ENCODE measurements at places on chromosomes 2 and 18.

GRCh38 chr2:223055140-223055539 is 3.1 kb downstream of the KCNE4 start:
- DNase-seq, result no peak

GRCh38 chr18:13440277-13441248 is 222.0 kb downstream of the LDLRAD4 start:
- no peak for DNase-seq

GRCh38 chr2:48712151-48712550 is 43.4 kb downstream of the LHCGR start:
- no peak for DNase-seq

DNA sequence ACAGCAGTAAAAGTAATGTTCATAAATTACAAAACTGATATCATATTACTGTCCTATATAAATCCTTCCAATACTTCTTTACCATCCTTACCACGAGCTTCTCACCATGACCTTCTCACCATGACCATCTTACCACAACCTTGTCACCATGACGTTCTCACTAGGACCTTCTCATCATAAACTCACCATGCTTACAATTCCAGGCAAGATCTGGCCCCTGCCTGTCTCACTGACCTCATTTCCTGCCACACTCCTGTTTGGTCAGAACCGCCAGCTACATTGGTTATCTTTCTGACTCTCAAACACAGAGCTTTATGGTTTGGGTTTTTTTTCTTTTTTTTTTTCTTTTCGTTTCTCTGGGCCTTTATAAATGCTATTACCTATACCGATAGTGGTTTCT is 827.6 kb downstream of the RNF144A start:
- no peak for DNase-seq

DNA sequence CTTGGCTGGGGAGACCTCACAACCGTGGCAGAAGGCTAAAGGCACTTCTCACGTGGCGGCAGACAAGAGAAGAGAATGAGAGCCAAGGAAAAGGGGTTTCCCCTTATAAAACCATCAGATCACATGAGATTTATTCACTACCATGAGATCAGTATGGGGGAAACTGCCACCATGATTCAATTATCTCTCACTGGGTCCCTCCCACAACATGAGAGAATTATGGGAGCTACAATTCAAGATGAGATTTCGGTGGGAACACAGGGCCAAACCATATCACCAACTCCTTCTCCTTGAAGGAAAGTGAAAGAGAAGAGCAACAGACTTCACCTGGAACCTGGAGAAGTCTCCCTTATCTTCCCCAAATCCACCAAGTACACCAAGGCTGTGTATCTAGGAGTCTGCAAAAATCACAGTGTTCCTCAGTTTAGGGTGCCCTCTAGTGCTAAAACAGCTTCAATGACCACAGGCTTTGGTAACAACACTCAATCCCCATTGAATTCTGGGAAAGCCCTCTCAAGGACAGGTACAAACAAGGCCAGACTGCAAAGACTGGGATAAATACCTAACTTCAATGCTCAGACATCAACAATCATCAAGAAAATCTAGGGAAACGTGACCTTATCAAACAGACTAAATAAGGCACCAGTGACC is 148.8 kb upstream of the SRD5A2 start:
- DNase-seq, result no peak

DNA sequence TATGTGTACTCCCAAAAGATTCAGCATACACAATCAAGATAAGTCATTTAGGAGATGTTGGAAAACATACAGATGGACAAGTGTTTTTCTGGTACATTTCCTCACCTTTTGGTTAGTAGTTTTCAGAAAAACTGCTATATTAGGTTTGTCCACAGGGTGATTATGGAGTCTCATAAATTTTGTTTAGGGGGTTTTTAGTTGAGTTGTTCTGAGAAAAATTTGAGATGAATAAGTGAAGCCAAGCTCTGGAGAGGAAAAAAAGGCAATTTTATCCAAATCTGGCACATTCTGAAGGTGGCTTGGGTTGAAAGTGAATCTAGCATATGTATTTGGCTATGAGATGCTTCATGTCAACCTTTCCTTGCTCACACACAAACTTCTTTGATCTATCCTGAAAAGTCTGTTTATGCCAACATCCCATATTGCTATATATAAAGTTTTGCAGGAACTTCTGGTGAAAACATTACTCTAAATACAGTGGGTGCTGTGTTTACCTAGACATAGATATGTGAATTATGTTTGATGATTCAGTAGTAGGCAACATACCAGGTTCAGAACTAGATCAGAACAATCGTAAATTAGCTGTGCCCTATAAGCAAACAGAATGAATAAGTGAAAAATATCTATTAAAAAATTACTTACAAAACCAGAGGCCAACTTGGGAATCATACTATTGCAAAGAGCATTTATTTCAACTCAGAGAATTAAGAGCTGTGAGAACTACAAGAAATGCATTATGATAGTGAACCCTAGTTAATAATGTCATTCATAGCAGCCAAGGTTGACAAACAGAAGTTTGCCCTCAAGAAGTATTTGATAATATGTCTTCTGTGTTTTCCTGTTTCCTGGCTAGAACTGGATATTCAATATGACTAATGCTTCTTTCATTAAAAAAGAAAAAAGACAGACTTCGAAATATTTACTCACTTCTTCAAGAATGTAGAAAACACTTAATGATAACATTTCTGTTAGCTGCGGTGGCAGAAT is 552.0 kb downstream of the IRS1 start:
- DNase-seq, result no peak

GRCh38 chr2:241612156-241613016 is 24.6 kb downstream of the THAP4 start:
- DNase-seq, result no peak

DNA sequence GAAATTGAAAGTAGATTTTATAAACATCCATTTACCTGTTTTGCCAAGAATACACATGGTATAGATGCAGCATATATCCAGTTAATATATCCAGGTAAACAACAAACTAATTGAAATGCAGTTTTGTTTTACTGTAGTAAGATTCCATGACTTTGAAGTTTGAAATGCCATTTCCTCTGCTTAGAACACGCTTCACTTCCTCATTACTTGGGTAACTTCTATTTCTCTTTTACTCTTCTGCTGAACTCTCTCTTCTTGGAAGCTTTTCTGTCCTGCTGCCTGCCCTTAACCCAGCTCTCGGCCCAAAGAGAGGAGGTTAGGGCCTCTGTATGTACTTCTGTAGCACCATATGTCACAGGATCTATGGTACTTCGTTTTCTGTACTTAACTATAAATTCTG is 14.1 kb upstream of the IL1RL2 start:
- DNase-seq, result no peak

- no peak for DNase-seq
Measured at GRCh38 chr2:24329700-24330099, 30.6 kb downstream of the ITSN2 start.

DNA sequence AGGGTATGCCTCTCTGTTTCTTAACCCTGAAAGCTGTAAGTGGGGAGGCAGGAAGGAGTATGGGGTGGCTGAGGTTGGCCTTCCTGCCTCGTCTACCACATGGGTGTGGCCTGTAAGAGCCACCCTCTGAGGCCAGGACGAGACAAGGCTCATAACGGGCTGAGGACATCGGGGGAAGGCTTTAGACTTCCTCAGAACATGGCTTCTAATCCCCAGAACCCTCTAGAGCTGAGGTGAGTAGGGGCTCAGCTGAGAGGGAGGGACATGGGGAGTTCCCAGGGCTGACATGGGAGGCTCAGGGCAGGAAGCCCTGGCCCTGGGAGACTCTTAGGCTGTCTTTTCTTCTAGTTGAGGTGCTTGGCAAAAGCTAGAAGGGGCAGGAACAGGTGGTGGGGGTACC is 36.7 kb downstream of the EMX1 start:
- no peak for DNase-seq

GRCh38 chr2:104707056-104707455 is 146.9 kb upstream of the POU3F3 start:
- no peak for DNase-seq

DNA sequence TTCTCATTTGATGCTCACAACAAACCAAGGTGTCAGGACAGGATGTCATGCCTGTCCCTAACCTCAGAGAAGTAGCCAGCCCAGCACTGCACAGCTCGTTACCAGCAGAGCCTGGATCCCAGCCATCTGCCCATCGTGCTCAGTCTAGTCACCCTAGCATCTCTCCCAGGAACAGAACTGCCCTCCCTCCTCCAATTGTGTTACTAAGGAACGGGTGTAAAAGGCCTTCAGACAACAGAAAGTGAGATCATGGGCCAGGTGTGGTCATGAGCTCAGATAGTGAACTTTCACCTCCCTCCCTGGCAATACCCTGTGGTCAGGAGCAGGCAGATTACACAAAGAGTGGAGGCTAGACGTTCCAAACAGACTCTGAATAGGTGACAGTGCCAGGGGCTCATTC is 111.8 kb upstream of the PPP1CB start:
- DNase-seq, result no peak

- DNase-seq, result no peak
Measured at GRCh38 chr2:109331896-109332848, 203.2 kb downstream of the SH3RF3 start.

DNA sequence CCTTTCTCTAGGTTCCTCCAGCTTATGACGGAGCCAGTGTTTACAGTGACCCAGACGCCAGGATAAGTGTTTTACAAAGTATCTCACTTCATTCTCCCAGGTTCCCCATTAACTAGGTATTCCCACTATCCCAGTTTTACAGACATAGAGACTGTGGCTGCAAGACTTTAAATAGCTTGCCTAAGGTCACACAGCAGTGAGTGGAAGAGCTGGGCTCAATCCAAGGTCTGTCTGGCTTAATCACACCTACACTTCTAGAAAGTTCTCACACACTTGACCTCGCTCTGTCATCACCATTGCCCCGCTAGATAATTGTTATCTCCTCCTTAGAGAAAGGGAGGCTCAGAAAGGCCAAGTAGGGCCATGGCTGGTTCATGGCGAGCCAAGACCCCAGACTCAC is 110.2 kb downstream of the ANTXR1 start:
- DNase-seq, result no peak

DNA sequence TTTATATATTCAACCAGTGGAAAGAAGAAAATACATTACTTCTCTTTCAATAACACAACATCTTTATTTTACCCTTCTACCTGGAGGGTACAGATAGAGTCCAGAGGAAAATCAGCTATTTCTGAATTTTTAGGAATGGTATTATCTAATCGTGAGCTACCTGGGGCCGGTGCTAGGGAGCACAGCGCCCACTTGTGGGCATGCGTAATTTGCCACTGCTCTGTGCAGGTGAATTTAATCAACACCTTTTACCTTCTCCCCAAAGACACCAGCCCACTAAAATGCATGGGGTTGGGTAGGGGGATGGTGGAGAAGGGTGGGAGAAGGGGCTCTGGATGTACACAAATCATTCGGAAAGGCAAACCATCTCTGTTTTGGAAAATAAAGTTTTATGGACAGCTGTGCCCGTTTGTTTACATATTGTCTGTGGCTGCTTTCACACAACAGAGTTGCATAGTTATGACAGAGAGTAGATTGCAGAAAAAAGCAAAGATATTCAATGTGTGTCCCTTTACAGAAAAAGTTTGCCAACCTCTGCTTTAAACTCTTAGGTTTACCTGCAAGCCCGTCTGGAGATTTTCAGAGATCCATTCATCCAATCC is 51.5 kb upstream of the DCC start:
- DNase-seq, result no peak

DNA sequence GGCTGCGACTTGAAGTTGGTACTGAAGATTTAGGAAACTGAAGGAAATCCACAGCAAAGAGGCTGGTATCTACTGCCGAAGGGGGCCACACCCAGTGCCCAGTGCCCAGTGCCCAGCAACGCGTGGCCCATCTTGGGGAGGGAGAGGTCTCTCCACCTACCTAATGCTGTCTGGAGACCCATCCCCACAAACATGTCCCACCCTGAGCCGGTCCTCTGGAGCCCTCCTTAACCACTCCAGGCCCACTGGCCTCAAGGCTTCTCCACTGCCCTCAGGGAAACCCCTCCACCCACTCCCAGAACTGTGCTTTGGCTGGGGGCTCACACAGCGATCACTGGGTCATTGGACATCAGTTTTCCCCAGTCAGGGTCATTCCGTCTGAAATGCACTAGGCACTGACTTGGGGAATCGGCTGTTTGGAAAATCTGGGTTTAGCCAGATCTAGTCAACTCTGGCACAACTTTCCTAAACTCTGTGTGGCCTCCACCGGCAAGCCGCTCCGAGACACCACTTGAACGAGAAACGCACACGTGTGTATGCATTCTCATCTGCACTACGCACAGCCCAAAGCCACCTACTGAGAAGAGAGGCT is 20.1 kb downstream of the GPR55 start:
- no peak for DNase-seq

GRCh38 chr2:145729993-145730770 is 1210.3 kb upstream of the ZEB2 start:
- no peak for DNase-seq

GRCh38 chr2:127217470-127218325 is 2.4 kb downstream of the CYP27C1 start:
- no peak for DNase-seq

DNA sequence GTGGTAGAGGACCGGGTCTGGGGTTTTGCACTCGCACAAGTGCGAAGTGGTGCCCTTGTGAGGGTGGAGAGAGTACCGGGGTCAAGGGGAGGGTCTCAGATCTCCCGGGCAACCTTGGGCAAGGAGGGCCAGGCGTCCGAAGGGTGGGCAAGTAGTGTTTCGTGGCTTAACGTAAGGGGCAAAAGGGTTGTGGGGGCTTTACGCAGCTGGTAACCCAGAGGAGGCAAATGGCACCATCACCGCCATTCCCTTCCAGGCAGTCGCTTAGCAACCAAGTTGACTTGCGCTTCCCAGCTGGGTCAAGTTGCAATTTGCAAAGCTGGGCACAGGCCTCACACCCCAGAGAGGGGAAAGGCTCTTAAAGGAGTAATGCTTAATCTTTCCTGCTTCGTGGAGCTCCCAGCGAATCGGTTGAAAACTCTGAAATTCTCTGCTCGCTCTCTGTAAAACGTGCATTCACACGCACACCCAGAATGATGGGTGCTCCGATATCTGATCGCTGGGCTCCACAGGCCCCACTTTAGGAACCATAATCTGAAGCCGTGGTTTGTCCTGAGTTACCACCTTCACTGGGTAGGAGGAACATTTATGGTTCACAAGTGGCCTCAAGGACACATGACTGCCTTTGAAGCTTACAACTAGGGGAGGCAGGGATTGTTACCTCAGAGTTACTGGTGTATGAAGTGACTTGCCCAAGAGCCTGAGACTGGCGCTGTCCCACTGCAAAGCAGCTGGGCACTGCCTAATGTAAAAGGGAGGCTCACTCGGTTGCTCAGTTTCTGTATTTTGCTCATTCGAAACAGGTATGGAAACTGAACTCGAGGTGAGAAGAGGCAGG is 127.9 kb downstream of the UXS1 start:
- no peak for DNase-seq

DNA sequence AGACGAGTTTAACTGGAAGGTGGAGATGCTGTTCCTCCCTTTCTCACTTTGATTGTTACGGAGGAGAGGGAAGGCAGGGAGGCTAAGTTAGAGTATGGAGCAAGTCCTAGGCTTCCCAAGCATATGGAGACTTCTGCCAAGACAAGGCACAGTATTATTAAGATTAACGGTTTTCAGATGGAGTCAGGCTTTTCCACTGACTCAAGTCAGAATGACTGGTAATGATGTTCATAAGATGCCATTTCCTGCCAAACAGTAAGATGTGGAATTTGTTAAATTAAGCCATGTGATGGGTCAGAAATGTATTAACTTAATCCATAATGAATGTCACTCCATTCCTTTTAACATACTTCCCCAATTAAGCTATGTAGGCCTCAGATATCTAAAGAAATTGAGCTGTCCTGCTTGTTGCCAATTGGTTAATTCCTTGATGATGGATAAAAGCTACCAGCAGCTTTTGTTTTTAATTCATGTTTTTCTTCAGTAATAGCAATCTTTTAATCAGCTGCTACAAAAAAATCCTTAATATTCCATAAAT is 383.7 kb downstream of the ZNF521 start:
- DNase-seq, result no peak
